ENCODE measurements at places on chromosomes 6 and 20. TPM values are rescaled to one million over a fixed set of nuclear protein-coding genes. Genes with fewer than 3 reads are reported as not detected.

The ADAM33 gene
- not detected for total RNA-seq

DNA sequence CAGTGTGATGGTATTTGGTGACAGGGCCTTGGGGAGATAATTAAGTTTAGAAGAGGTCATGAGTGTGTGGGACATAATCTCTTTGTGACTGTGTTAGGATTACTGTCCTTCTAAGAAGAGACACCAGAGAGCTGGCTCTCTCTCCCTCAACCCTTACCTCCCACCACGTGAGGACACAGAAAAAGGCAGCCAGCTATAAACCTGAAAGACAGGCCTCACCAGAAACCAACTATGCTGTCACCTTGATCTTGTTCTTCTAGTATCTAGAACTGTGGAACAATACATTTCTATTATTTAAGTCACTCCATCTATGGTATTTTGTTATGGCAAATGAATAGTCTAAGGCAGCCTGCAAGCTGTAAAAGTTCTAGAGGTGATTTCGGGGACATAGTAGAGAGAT, 203.7 kb downstream of the OTOR start:
- no peak for DNase-seq

DNA sequence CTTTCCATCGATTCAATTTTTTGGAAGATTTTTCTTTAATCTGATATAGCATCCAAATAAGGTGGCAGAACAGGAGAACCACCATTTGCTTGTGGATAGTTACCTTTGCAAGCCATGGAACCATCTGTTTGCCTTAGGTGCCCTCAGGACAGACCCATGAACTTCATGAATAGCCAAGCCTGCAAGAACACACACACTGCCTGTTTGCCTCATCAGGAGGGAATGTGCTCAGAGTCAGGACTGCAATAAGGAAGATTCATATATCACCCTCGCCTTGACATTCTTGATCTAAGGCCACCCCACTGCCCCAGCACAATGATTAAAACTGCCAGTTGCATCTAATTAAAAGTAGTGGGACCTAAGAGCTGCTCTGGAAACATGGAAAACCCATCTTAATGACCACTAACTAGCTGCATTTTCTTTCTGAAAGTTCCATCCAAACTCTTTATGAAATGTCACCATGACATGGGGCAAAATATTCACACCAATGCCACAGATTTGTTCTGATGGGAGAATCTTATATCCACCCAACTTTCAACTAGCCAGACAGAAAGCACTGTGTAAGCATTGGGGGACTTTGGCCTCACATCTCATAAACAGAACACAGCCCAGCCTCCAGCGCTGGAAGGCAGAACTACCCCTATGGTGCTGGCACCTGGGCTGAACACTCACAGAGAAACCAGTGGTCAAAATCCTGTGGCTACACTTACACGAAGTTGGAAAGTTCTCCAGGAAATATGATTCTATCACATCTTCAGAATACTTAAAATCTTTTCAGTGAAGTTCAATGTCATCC, 48.3 kb downstream of the TBXT start:
- no peak for DNase-seq

- no peak for DNase-seq
Measured at GRCh38 chr6:77036400-77036799, 426.9 kb downstream of the HTR1B start.

GRCh38 chr6:151679081-151679480, 128.4 kb upstream of the ESR1 start:
- peak; percentile 41 for DNase-seq
